Renal pelvis (tissue), 12 donors: ENCODE measurements at places on chromosomes 1 and 21. TPM values are rescaled to one million over a fixed set of nuclear protein-coding genes. Genes with fewer than 3 reads are reported as not detected.
A peak's percentile ranks its signal among the peaks of the same experiment; 100 is the strongest.

- no peak for DNase-seq
Measured at GRCh38 chr21:41759214-41759840, 7.5 kb downstream of the RIPK4 start.

DNA sequence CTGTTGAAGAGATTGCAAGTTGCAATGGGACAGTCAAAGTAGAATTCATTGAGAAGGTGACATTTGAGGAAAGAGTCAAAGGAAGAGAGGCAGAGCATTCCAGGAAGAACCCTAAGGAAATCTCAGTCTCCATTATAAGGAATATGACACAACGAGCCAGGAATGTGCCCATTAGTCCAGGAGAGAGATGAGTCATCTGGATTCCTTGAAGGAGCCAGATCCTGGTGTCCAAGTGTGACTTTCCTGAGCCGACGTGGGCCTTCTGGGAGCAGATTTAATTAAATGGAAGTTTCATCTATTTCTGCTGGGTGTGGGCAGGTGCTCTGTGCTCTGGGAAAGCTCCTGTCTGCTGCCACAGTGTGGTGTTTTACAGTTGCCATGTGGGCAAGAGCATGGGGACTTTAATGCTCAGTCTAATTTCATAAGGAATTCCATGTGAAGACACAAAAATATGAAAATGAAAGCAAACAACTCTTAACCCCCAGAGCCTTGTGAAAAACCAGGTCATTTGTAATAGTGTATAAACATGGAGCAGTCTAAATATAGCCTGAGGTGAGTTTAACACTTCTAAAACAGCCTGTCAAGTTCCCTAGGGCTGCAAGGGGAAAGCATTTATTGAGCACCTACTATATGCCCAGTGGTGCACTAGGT lies 111.4 kb upstream of the ARTN start:
- DNase-seq: no peak

- DNase-seq: no peak
Measured at GRCh38 chr1:226210571-226211176, 12.8 kb upstream of the MIXL1 start.

GRCh38 chr1:243946946-243947345 lies 96.9 kb upstream of the AKT3 start:
- DNase-seq: no peak

The KCNT2 gene
- polyA plus RNA-seq: 9.8 TPM

- DNase-seq: no peak
Measured at GRCh38 chr1:169289016-169289415, 78.6 kb downstream of the NME7 start.

The RSPO1 gene
- polyA plus RNA-seq: 8.3 TPM

The CLCA1 gene
- polyA plus RNA-seq: not detected

- no peak for DNase-seq
Measured at GRCh38 chr1:85615586-85616363, 35.2 kb downstream of the CCN1 start.

DNA sequence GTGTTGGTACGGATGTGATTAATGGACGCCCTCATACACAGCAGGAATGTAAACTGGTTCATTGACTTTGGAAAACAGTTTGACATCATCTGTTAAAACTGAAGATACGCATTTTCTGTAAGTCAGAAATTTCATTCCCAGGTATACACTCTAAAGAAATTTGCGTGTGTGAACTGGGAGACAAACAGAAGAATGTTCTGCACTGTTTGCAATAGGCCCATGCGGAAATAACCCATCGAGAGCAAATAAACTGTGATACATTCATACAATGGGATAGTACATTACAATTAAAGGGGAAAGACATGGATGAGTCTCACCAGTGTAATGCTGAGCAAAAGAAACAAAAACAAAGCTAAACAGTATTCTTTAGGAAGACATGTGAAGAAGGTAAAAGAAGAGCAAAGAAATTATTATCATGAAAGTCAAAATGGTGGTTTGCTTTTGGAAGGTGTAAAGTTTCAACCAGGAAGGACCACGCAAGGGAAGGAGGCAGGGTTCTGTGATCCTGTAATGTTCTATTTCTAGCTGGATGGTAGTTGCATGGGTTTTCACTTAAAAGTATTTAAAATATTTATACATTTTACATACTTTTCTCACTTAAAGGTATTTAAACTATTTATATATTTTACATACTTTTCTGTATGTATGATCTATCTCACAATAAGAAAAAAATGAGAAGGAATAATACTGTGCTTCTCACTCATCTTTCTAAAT lies 30.3 kb downstream of the INTS7 start:
- no peak for DNase-seq

The NCAM2 gene
- 9.8 TPM for polyA plus RNA-seq

GRCh38 chr1:219812491-219813203 lies 115.7 kb downstream of the SLC30A10 start:
- peak; percentile 54 for DNase-seq
